Memory B cell (primary cell): ENCODE measurements at places on chromosomes 4 and X.

DNA sequence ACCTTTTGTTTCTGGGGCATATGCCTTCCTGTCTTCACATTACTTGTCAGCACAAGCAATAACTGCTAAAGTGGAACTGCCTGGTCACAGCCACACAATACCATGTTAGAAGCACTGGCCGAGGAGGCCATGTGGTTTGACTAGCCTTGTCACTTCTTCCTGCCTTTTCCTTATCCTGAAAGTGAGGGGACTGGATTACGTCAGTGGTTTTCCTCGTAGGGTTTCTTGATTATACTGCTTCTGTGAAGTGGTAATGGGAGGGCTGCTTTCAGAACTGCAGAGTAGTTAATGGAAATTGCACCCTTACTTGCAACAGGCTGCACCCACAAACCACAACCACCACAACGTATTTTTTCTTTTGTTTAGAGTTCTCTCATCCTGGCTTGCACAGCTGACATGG lies 26.6 kb downstream of the ZRSR2 start:
- H3K36me3 ChIP-seq: peaks cover 17% of the 10 kb centered on the region
- H3K27me3 ChIP-seq: no peaks in the 10 kb centered on the region
- no peak overlapping the region for H3K4me3 ChIP-seq
- peaks cover 6% of the 10 kb centered on the region for H3K4me1 ChIP-seq
- no peak overlapping the region for H3K27ac ChIP-seq

DNA sequence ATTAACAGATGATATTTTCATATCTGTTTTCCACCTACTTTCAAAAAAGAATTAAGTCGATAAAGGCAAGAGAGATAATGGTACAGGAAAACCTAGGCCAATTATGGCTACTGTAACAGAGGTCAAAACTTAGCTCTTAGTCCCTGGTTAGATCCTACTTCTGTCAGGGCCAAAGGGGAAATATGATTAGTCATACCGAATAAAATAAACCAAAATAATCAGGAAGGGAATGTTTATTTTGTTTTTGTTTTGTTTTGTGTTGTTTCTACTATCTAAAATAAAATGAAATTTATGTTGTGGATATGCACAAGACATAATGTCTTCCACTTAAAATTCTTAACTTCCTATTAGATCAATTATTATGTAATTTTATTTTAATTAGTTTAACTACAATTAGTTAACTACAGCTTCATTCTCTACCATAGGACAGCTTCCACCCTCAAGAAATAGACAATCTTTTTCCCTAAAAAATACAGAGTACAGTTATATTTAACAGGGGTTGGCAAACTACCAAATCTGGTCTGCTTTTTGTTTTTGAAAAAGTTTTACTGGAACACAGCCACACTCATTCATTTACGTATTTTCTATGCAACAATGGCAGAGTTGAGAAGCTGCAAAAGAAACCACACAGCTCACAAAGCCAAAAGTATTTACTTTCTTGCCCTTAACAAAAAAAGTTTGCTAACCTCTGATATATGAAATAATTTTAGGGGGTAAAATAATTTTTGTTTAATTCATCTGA lies 25.4 kb downstream of the TMEM47 start:
- no peaks in the 10 kb centered on the region for H3K27me3 ChIP-seq
- no peak overlapping the region for H3K4me3 ChIP-seq
- H3K4me1 ChIP-seq: no peaks in the 10 kb centered on the region
- DNase-seq: no peak
- H3K27ac ChIP-seq: no peak overlapping the region

DNA sequence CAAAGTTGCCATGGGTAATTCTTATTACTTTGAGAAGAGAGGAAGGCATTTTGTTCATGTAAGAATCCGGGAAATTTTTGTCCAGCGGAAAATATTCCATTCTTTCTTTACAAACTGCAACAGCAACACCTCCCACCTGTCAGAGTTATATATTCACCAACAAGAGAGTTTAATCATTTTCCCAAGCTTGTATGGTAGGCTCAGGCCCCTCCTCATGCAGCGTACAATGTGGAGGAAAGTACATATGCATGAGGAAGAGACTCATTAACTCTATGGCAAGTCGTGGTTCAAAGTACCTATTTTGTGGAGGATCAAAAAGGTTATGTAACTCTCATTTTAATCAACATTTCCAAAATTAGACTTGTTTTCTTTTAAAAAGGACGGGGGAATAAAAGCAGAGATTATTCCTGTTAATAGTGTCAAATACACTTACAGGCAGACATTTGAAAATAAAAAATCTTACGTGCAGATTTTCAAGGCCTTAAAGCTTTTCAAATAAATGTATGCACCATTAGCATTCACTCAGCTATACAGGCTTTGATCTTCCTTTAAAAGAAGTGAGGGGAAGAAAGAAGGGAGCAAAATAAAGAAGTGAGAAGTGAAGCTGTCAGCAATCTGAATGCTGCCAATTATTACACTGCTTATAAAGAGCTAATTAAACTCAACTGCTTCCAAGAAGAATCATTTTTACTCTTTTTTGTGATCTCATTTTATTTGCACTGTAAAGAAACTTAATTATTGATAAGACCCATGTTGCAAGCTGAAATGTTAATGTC lies 204.8 kb downstream of the FAT4 start:
- H3K27ac ChIP-seq: no peak overlapping the region
- H3K36me3 ChIP-seq: no peaks in the 10 kb centered on the region
- H3K4me1 ChIP-seq: no peaks in the 10 kb centered on the region
- no peak overlapping the region for H3K4me3 ChIP-seq
- H3K27me3 ChIP-seq: no peaks in the 10 kb centered on the region

- no peak overlapping the region for H3K4me3 ChIP-seq
- DNase-seq: no peak
- H3K27me3 ChIP-seq: peaks cover 2% of the 10 kb centered on the region
- H3K36me3 ChIP-seq: peaks cover 8% of the 10 kb centered on the region
- H3K4me1 ChIP-seq: no peaks in the 10 kb centered on the region
These were observed 19.5 kb upstream of the CNKSR2 start for GRCh38 chrX:21354725-21355124.

DNA sequence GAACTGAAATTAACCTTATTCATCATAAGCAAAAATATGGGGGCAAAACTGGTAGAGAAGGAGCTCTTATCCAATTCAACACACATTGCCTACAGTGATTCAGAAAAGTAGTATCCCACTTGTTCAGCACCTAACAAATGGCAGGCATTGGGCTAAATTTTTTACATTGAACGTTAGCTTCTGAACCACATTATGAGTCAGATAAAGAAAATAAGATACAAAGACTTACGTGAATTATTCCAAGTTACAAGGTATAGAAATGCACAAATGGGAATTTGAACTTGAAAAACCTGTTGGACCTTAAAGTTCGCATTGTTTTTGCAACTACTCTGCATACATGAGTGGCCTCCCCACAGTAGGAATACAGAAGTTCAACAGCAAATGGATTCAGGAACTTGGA lies 210.6 kb downstream of the LDB2 start:
- no peaks in the 10 kb centered on the region for H3K4me1 ChIP-seq
- H3K36me3 ChIP-seq: no peaks in the 10 kb centered on the region
- H3K27me3 ChIP-seq: no peaks in the 10 kb centered on the region
- no peak for DNase-seq
- H3K4me3 ChIP-seq: no peak overlapping the region
- no peak overlapping the region for H3K27ac ChIP-seq

GRCh38 chr4:184309241-184310170 lies 91.8 kb upstream of the ENPP6 start:
- DNase-seq: no peak
- H3K36me3 ChIP-seq: peaks cover 3% of the 10 kb centered on the region
- H3K4me3 ChIP-seq: no peak overlapping the region
- peaks cover 29% of the 10 kb centered on the region for H3K4me1 ChIP-seq
- no peak overlapping the region for H3K27ac ChIP-seq
- no peaks in the 10 kb centered on the region for H3K27me3 ChIP-seq

DNA sequence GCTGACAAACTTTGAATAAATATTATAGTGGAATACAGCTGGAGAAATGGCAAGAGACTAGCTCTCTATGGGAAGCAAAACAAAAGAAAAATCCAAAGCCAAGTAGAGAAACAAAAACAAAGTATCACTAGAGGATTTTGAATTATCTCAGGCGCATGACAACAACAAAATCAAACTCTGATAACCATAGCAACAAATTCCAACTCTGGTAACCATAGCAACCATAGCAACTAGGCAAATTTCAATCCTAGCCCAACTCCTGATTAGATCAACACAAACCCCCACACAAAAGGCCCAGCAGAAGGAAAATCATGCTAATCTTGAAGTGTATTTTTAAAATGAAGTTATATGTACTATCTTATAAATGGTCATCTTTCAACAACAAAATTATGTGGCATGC lies 98.4 kb upstream of the MAGEE2 start:
- no peaks in the 10 kb centered on the region for H3K27me3 ChIP-seq
- no peak overlapping the region for H3K27ac ChIP-seq
- no peaks in the 10 kb centered on the region for H3K4me1 ChIP-seq
- DNase-seq: no peak
- no peak overlapping the region for H3K4me3 ChIP-seq

DNA sequence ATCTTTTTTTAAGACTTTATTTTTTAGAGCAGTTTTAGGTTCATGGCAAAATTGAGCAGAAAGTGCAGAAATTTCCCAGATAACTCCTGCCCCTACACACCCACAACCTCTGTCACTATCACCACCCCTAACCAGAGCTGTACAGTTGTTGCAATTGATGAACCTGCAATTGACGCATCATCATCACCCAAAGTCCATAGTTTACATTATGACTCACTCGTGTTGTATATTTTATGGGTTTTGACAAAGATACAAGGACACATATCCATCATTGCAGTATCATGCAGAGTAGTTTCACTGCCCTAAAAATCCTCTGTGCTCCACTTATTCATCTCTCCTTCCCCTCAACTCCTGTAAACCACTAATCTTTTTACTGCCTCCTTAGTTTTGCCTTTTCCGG lies 34.5 kb upstream of the WAS start:
- H3K36me3 ChIP-seq: no peaks in the 10 kb centered on the region
- peaks cover 3% of the 10 kb centered on the region for H3K27me3 ChIP-seq
- no peak overlapping the region for H3K27ac ChIP-seq
- no peak for DNase-seq
- H3K4me1 ChIP-seq: peaks cover 2% of the 10 kb centered on the region
- H3K4me3 ChIP-seq: no peak overlapping the region

- no peak for DNase-seq
- no peaks in the 10 kb centered on the region for H3K27me3 ChIP-seq
- H3K4me1 ChIP-seq: no peaks in the 10 kb centered on the region
- no peak overlapping the region for H3K4me3 ChIP-seq
These were observed 280.9 kb downstream of the IQCM start for GRCh38 chr4:149534779-149535178.

DNA sequence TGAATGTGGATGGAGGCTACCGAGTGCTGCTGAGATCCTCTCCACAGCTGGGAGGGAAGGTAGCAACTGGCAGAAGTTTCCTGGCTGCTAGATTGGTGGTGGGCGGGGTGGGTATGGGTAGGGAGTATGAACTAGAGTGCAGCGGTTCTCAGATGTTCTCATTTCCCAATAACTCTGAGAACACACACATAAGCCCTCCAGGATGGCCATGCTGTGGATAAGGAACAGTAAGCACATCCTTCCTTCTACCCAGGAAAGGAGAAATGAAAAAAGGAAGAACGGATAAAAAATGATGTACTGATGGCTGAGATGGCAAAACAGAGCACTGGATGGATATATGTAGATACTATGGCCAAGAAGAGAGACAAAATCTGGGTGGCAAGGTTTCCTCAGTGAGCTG lies 116.0 kb downstream of the ZNF827 start:
- H3K27me3 ChIP-seq: no peaks in the 10 kb centered on the region
- no peak overlapping the region for H3K4me3 ChIP-seq
- H3K4me1 ChIP-seq: no peaks in the 10 kb centered on the region
- H3K36me3 ChIP-seq: peaks cover 40% of the 10 kb centered on the region

GRCh38 chr4:153063490-153063889 lies 127.4 kb downstream of the FHDC1 start:
- H3K27ac ChIP-seq: no peak overlapping the region
- H3K36me3 ChIP-seq: no peaks in the 10 kb centered on the region
- H3K4me1 ChIP-seq: peaks cover 6% of the 10 kb centered on the region
- DNase-seq: no peak

DNA sequence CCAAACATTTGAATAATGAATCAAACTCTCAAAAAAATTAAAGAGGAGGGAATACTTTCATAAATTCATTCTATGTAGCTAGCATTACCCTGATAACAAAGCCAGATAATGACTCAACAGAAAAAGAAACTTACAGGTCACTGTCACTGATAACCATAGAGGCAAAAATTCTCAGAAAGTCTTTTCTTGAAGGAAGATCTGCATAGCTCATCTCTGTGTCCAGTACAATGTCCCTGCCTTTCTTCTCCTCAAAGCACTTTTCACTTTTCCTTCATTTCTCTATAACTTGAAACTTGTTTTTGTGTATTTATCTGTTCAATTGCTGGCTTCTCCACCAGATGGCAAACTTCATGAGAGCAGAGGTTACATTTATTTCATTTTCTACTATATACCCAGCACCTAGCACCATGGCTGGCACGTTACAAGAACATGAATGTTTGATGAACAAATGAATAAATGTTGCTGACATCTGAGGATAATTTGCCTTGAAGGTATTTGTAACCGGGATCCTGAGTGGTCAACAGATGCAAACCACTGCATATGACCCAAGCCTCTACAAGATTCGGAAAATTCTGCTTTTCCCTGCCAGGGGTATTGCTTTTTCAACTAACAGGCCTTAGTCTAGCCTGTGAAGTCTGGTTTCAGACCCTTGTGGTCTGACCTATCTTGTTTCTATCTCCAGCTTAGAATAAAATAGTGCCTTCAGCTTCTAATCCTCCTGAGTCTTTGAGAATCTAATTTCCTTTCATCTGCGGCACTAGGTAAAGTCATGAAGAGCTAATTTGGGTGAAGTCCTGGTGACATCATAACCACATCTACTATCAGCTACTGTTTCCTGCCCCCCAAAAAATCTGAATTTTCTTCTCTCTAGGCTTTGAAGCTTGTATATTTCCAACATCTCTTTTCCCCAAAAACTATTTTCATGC lies 52.5 kb upstream of the ANTXR2 start:
- H3K27me3 ChIP-seq: no peaks in the 10 kb centered on the region
- no peak overlapping the region for H3K4me3 ChIP-seq
- H3K36me3 ChIP-seq: no peaks in the 10 kb centered on the region
- H3K4me1 ChIP-seq: peaks cover 22% of the 10 kb centered on the region

DNA sequence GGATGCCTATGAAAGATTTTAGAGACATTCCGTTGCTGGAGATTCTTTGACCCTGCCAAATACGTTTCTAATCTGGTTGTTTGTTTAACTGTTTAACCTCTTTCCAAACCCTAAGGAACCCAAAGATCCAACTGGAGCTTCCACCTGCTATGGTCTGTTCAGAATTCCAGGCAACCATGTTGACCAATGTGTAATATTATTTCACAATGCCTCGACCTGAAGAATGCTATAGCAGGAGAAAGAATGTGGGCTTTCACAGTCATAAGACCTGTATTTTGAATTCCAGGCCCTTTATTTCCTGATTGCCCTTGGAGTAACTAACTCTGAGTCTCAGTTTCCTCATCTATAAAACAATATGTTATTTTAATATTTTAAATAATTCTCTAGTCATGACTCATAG lies 90.8 kb downstream of the COL25A1 start:
- H3K4me3 ChIP-seq: no peak overlapping the region
- no peak for DNase-seq
- no peaks in the 10 kb centered on the region for H3K36me3 ChIP-seq

- peaks cover 12% of the 10 kb centered on the region for H3K36me3 ChIP-seq
- H3K4me3 ChIP-seq: no peak overlapping the region
- peaks cover 16% of the 10 kb centered on the region for H3K4me1 ChIP-seq
These were observed 122.8 kb downstream of the TBL1X start for GRCh38 chrX:9587642-9588041.

GRCh38 chrX:12307961-12308360 lies 169.7 kb downstream of the FRMPD4 start:
- DNase-seq: no peak
- H3K4me3 ChIP-seq: no peak overlapping the region
- H3K27me3 ChIP-seq: peaks cover 7% of the 10 kb centered on the region
- no peaks in the 10 kb centered on the region for H3K4me1 ChIP-seq
- H3K27ac ChIP-seq: no peak overlapping the region
